Foreskin fibroblast (primary cell): ENCODE measurements at places on chromosomes 2 and 18.

GRCh38 chr18:10121786-10122515 lies 208.1 kb downstream of the VAPA start:
- peak; percentile 93 for DNase-seq

DNA sequence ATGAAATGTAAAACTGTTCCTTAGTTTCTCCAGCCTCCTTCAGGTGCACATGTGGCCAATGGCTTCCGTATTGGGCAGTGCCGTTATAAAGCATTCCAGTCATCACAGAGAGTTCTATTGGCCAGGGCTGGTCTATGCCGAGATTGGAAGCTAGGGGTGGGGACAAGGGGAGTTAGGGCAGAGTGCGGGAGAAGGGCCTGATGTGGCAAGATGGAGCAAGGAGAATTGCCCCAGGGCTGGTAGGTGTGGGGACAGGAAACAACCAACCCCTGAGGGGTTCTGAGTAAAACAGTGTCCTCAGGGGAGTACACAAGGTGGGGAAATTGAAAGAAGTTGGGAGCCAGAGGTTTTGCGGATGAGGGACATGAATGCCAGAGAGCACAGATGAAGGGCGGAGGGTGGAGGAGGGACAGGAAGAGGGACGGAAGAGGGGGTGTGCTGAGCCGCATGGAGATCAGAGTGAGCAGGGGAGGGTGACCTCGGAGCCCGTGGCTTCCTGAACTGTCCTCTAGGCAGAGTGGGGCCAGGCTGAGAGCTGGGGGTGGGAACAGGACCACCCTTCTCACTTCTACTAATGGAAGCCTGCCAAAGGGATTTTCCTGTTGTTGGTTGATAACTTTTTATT lies 9.1 kb upstream of the ATP6V1C2 start:
- DNase-seq, result no peak

GRCh38 chr2:40282428-40282827 lies 169.5 kb downstream of the SLC8A1 start:
- DNase-seq, result no peak

DNA sequence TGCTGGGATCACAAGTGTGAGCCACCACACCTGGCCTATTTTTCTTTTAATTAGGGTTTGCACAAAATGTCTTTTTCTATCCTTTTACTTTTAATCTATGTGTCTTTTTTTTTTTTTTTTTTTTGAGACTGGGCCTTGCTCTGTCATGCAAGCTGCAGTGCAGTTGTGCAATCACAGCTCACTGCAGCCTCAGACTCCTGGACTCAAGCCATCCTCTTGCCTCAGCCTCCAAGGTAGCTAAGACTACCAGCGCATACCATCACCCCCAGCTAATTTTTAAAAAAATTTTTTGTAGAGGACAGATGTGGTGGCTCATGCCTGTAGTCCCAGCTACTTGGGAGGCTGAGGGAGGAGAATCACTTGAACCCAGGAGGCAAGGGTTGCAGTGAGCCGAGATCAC lies 27.1 kb downstream of the ADCY3 start:
- DNase-seq, result no peak

- DNase-seq, result no peak
Observed at GRCh38 chr2:118986738-118987137, 44.7 kb downstream of the MARCO start.

DNA sequence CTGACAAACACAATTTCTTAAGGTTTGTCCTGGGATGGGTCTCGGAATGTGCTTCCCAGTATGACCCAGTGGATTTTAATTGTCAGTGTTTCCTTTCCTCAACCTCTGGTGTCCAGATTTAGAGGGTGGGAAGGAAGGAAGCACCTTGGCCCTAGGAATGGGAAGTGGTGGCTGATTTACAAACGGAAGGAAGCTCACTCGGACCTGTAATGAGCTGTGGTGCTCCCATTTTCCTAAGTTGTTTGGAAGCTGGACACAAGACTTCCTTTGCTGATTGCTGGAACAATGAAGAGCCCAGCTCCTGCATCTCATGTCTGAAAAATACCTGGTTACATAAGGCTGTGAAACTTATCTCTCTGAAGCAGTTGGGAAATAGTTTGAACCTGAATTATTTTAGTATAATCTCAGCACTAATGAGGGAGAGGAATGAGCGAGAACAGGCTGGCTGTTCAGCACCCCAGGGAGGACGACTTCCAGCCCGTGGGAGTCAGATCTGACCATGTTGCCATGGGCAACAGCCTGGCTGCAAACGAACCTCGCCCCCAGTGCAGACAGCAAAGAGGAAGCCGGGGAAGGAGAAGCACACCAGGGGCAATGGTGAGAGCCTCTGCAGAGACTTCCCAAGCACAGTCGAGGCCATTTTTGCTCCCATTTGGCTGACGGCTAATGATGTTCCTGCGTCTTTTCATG lies 74.4 kb upstream of the ASB18 start:
- no peak for DNase-seq

DNA sequence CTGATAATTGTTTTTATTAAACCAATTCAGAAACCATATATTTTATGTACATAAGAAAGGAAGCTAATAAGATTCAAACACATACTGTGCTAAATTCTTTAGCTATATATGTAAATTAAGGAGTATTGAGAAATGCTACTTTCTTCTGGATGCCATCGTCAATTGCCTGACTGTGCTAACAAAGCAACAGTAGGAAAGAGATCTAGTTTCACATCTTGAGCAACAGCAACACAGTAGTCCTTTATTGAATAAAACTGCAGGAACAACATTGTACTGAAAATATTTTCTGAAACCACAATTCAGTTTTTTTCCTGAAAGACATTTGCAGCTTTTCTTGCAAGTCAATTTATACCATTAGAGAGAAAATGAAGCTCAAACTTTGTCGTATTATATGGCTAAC lies 1404.9 kb upstream of the SLC39A10 start:
- DNase-seq, result no peak

DNA sequence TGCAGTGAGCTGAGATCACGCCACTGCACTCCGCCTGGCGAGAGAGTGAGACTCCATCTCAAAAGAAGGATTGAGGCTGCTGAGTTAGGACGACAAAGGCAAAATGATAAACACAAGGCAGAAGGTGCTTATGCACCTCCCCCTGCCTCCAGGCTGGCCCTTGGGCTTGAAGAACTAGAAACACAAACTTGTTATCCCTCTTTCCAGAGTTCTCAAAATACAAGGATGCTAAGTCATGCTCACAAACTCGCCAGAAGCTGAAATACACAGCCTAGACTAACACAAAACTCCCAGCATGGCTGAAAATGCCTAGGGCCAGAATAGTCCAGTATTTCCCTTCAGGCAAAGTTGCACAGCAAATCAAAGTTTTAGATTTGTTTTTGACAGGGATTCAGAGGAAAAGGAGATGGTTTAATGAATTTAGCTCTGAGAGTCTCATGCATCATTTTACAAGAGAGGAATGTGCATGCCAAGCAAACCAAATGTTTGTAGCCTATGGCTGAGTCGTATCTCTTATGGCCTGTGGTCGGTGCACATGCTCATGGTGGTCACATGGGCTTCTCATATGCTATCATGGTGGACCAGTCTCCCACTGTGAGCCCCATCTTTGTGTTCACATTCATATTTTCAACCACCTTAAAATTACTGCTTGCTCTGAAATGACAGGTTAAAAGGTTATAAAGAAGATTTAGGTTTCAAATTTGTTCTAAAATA lies 16.2 kb upstream of the MREG start:
- DNase-seq, result peak; percentile 57

DNA sequence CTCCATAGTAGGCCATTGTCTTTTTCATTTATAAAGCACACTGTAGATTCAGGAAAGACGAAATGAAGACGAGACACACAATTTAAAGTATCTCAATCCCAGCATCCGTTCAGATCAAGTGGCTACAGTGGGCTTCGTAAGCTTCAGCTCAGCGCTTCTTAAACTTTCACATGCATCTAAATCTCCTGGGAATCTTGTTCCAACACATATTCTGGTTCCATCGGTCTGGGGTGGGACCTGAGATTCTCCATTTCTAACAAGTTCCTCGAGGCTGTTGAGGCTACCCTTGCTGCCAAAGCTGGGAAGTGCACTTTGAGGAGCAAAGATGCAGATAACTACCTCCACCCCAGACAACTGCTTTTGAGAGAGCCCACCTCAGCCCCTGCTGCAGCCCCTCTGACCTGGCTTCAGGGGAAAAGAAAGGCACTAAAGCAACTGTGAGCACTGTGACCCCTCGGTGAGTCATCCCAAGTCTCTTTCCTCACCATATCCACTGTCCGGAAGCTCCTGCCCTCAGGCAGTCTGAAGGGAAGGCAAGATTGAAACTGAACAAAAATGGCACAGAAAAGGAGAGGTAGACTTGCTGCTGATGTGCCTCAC lies 201.1 kb upstream of the FBXO11 start:
- DNase-seq, result peak; percentile 82

DNA sequence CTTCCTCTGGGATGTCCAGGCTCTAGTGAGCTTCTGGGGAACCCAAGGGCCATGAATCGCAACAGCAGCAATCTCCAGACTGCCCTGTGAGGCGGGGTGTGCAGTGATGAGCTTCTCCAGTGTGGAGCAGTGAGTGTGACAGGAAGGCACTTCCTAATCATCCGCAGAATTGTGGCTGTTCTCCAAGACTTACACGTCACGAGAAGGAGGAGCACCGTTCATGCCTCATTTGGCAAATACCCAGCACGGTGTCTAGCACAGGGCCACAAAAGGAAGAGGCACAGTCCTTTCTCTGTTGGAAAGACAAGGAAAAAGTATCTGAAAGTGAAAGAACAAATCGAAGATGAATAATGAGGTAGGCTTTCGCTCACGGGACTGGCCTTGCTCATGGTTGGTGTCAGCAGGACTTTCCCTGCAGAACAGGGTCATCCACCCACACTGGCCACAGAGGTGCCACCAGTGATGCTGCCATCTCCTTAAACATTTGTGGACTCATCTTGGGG lies 125.1 kb upstream of the HAAO start:
- peak; percentile 98 for DNase-seq

- DNase-seq, result no peak
Observed at GRCh38 chr18:40878371-40878770, 1076.7 kb upstream of the PIK3C3 start.

- no peak for DNase-seq
Observed at GRCh38 chr2:26735883-26736588, 28.0 kb upstream of the SLC35F6 start.

- no peak for DNase-seq
Observed at GRCh38 chr2:38387887-38388286, 10.8 kb upstream of the ATL2 start.

DNA sequence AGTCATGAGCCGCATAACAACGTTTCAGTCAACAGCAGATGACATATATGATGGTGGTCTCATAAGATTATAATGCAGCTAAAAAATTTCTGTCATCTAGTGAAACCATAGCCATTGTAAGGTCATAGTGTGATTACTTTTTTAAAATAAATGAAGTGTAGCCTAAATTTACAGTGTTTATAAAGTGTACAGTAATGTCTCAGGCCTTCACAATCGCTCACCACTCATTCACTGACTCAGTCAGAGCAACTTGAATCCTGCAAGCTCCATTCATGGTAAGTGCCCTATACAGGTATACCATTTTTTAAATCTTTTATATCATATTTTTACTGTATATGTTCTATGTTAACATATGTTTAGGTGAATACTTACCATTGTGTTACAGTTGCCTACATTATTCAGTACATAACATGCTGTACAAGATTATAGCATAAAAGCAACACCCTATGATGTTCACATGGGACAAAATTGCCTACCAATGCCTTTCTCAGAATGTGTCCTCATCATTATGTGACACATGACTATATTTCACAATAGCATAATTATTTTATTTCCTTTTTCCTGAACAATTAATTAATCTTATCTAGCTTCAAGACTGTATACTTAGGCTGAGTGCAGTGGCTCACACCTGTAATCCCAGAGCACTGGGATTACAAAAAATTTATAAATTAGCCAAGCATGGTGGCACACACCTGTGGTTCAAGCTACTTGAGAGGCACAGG lies 1115.9 kb upstream of the ZEB2 start:
- DNase-seq, result peak; percentile 52

GRCh38 chr2:222862106-222862908 lies 1.5 kb downstream of the ACSL3 start:
- DNase-seq, result no peak

- no peak for DNase-seq
Observed at GRCh38 chr2:233213011-233213410, 38.5 kb upstream of the ATG16L1 start.

GRCh38 chr18:44945888-44946401 lies 265.3 kb downstream of the SETBP1 start:
- DNase-seq, result no peak

DNA sequence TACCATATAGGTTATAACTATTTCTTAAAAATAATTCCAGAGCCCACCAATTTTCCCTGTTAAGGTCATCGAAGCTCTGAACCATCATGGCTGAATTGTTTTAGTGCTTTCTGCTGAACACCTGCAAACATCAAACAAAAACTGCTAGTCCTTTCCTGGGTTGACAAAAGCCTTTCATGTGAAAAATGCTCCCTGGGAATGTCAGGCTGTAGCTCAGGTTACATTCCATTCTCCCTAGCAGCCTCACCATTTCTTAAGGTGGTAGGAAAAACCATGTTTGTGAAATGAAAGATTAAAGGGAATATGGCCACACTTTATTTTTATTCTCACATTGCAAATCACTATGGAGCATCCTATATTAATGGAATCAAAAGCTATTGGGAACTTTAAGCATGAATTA lies 5.7 kb downstream of the TCF4 start:
- no peak for DNase-seq

GRCh38 chr2:234426616-234427015 lies 70.3 kb downstream of the ARL4C start:
- no peak for DNase-seq

DNA sequence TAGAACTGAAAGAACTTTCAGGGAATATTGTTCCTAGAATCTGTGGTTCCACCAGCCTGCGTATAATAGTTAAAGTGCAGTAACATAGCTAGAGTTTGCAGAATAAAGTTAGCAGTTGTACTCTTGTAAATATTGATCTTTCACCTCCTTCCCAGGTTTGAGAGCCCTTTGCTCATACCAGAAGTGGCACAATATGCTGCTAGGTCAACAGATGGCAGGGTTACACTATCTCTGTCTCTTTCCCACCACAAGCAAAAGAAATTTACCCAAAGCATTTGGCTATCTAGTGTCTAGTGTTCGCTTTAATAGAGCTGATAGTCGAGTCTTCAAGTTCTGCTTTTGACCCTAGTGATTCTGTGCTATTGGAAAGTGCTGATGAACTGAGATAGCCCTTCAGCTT lies 119.0 kb upstream of the KLHL14 start:
- no peak for DNase-seq

DNA sequence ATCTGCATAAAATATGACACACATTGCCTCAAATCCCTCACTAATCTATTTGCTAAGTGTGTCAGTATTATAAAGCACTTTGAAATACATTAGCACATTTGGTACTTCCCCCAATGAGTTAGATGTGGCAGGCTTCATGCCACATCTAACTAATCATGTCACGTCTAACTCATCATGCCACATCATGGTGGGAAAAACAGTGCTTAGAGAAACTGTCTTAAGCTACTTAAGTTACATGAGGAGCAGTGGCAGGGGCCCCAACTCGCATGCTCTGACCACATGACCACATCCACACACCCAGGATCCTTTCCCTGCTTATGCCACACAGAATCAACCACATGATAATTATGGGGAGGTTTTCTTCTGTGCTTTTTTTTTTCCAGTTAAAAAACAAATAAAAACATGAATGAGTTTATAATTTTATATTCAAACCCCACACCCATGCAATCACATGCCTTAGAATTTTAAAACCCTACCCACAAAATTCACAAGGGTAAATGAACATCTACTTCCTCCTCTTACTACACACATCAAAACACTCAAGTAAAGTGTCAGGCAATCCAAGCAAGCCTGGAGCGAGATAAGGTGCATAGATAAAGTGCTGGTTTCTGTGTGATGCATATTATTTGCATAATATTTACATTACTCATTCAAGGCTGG lies 1.6 kb downstream of the ABCA12 start:
- peak; percentile 19 for DNase-seq
